ENCODE measurements at places on chromosomes 1 and 21.

GRCh38 chr1:211118407-211119102 is 15.4 kb downstream of the KCNH1 start:
- no peak for DNase-seq

GRCh38 chr1:198132060-198132781 is 24.6 kb upstream of the NEK7 start:
- no peak for DNase-seq

DNA sequence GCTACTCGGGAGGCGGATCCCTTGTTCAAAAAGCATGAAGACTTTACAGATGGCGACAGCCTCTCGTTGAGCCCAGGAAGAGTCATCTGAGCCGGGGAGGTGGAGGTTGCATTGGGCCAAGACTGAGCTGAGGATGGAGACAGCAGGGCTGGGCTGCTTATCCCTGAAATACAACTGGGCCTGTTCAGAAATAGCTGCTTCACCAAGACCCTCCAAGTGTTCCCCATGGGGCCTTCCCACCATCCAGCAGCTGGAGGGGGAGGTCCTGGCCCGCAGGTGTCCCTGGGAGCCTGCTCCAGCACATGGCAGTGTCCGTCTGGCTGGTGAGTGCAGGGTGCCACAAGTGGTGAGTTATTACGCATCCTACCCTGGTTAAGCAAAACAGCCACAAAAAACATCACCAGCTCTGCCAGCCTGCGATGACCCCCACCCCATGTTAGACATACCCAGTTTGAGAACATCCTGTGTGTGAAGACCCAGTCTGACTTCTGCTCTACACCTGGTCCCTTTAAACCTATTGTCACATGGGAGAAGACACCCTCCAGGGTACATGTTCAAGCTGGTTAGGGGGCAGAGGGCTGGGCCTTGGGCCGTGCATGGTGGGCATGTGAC is 93.1 kb upstream of the TMPRSS2 start:
- DNase-seq = no peak

- peak; percentile 85 for DNase-seq
Measured at GRCh38 chr1:212234431-212235395, 50.5 kb upstream of the PPP2R5A start.

- DNase-seq = no peak
Measured at GRCh38 chr1:201406831-201407406, 7.8 kb upstream of the LAD1 start.

DNA sequence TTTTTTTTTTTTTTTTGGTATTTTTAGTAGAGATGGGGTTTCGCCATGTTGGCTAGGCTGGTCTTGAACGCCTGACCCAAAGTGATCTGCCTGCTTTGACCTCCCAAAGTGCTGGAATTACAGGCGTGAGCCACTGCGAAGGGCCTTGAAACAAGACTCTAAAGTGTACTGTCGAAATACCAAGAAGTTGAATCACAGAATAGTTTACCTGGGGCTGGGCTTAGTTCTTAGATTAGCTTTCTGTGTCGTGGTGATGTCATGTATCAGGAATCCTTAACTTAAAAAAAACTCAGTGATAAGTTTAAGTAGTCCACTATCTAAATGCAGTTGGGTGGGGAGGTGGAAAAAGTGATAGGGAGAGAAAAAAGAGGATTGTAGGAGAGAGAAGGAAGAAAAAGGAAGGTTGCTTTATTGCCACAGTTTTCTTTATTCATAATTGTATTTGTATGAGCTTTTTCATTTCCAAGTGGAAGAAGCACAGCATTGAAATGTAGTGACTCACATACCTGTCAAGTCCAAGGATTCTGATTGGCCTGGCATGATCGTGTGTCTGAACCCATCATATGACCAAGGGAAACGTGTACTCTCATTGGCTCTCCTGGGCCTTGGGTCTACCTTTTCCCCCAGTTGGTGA is 13.4 kb downstream of the ITSN1 start:
- DNase-seq = peak; percentile 64

- peak; percentile 15 for DNase-seq
Measured at GRCh38 chr1:160085686-160086455, 4.5 kb downstream of the KCNJ9 start.

DNA sequence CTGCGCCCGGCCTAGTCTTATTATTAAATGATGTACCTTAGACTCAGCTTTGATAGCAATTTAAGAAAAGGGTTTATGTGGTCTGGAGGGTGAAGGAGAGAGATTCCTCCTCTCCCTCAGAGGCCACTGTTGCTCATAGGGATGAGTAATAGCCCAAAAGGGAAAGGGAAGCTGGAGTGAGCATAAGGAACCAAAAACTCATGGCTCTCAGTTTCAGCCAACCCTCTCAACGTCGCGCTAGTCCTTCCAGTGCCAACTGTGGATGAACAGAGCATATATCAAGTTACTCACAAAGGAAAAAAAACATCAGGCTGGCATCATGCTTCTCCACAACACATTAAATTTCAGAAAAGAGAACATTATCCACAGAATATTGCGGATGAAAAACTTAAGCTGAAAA is 8.3 kb upstream of the GPR89B start:
- DNase-seq = no peak

GRCh38 chr1:153072806-153073726 is 1.7 kb upstream of the SPRR2B start:
- DNase-seq = no peak

GRCh38 chr21:37793660-37794059 is 122.6 kb downstream of the KCNJ6 start:
- DNase-seq = no peak

DNA sequence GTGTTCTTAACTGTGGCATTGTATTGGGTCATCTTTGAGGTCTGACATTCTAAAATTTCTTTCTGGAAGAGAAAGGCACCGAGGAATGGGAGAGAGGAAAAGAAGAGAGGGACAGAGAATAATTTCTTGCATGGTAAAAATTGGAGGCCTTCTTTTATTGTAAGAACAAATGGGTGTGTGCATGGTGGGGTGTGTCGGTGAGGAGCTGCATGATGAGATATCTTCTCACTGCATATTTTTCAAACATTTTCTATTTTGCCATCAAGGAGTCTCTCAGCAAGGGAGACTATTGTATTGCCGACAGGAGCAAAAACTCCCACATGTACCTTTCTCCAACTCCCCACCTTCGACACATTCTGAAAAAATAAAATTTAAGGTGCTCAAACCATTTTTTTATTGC is 6.5 kb upstream of the CTSE start:
- DNase-seq = no peak

GRCh38 chr1:14648896-14649855 is 50.7 kb downstream of the KAZN start:
- no peak for DNase-seq

GRCh38 chr1:194331758-194332157 is 1145.3 kb upstream of the B3GALT2 start:
- no peak for DNase-seq

- DNase-seq = no peak
Measured at GRCh38 chr1:224710196-224710595, 94.1 kb downstream of the CNIH3 start.

DNA sequence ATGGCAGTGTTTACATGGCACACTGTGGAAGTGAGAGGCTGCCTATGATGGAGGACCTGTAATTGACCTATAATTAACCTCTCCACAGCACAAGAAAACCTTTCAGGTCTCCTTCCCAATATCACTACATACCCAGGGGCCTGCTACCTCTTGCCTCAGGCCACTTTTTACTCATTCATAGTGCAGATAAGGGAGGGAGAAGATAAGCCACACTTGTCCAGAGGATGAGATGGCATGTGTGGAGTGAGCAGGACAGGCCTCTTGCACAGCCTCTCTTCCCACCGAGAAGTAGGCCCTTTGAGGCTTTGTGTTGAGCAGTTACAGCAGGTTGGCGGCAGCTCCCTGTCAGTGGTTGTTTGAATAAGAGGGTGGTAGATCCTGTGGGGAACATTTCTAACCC is 31.1 kb upstream of the IKBKE start:
- DNase-seq = no peak

DNA sequence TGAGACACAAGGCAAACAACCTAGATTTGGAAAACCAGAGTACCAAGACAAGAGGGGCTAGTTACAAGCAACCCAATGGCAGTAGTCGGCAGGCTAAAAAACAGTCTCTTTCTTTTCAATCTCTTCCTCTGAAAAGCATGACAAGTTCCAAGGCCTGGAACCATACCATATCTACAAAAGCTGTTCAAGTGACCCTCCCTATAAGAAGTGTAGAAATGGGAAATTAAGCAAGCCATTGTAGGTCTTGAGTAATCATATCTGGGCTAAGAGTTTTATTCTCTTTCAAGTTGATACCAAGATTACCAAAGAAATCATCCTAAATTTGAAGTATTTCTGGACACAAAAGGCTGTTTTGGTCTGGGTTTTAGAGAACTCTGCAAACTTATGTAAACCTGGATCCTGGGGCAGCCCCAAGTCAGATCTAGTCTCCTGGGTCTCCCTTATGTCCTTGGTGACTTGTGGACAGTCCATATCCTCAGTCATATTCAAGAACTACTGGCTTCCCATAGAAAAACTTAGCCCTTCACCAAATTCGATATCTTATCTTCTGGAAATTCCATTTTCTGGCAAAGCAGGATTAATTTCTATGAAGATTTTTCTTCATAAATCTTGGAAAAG is 24.7 kb downstream of the FMO3 start:
- no peak for DNase-seq

- DNase-seq = peak; percentile 51
Measured at GRCh38 chr1:224497714-224498573, 63.3 kb upstream of the WDR26 start.

DNA sequence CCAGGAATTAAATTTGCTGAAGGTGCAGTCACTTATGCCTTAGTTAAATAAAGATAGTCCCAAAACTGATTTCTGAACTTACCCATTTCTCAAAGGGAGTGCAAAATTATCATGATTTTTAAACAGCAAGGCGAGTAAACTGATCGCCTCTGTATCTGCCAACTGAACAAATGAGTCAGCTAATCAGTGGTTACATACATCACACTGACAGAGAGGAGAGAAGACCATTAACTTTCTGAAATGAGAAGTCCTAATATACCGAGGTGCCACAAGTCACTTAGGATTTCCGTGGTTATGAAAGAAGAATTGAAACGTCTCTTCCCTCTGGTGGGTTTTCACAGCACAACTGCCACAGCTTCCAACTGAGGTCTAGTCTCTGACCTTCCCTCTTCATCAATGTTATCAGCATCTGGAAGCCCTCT is 400.7 kb downstream of the SMYD3 start:
- DNase-seq = no peak

DNA sequence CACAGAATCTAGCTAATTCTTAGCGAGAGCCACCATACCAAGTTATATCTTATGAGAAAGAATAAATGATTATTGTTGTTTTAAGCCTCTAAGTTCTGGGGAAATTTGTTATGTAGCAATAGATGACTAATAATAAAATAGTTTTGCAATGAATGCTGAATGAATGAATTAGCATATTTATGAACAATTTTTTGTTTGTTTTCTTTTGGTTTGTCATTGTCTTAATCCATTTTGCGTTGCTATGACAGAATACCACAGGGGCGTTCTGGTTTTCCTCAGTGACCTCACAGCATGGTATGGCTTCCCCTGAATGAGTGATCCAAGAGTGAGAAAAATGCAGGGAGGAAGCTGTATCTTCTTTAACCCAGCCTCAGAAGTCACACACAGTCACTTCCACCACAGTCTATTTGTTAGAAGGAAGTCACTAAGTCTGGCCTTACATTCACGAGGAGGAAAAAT is 53.8 kb upstream of the HPDL start:
- no peak for DNase-seq

DNA sequence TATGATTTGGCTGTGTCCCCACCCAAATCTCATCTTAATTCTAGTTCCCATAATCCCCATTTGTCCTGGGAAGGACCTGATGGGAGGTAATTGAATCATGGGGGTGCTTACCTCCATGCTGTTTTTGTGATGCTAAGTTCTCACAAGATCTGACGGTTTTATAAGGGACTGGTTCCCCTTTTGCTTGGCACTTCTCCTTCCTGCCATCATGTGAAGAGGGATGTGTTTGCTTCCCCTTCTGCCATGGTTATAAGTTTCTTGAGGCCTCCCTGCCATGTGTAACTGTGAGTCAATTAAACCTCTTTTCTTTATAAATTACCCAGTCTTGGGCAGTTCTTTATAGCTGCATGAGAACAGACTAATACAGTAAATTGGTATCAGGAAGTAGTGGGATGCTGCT is 114.1 kb downstream of the ZNF648 start:
- no peak for DNase-seq

DNA sequence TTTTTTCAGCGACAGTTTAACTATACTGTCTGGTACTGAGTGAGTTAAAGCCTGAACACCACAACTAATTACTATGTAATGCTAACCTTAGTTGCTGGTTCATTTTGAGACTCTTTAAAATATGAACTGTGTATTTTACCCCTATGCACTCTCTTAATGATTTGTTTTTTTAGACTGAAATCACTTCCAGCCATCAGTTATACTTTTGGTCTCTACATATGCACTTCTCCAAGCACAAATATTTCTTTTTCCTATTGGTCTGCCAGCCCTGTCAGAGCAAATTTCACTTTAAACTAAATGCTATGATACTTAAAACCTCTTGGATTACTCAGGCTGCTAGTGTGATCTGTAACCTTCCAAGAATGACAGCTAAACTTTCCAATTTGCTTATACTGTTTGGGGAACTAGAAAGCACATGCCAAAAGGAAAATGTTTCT is 38.1 kb upstream of the SCYL3 start:
- no peak for DNase-seq

DNA sequence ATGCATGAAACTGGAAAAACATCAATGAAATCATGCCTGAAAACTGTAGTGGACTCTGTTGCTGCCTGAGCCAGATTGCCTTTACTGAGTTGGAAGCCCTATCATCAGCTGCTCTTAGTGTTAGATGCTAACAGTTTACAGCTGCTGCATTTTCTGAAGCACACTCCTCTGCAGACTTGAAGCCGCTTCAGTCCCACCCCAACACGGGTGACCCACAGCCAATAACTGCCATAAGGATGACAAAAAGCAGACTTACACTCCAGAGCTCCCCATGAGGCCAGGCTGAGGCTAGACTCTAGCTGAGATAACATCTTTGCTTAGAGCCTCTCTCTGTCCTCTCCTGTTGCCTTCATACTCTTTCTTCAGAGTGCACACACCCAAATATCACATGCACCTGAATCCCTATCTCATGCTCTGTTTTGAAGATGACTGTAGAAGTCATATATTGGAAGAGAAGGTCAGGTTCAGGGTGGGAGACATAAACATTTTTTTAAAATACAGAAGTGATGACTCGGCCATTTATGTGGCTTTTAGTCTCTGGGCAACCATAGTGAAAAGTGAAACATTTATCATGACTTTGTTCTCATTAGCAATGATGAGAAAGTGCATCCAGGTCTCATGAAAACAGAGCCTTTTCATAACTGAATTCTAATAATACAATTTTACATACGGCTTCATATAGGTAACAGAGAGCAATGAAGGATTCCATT is 161.0 kb downstream of the KCNK2 start:
- no peak for DNase-seq

GRCh38 chr1:43499898-43500297 is 30.8 kb upstream of the PTPRF start:
- DNase-seq = no peak

GRCh38 chr1:183185941-183186490 is at the start of gene LAMC2:
Gene LAMC2, plus strand, starts transcription at chr1:183186264. Its CDS starts 89 bp downstream, at chr1:183186353.
- no peak for DNase-seq

DNA sequence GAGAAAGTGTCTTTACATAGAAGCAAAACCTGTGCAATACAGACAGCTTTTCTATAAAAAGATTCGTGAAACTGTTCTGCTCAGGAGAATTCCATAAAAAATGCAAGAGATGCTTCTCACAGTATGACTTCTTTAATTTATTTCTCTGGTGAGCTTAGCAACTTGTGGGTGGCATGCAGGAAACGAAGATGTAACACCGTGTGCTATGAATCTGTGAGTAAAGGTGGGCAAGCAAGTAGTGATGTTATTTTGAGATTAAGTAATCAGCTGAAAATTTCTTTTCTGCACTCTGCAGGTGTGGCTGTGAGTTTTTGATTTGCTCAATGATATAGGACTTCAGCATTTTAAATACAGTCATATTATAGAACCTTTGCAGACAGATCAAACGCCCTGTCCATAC is 656.8 kb upstream of the NCAM2 start:
- DNase-seq = no peak
